ENCODE measurements at places on chromosomes 1 and 21.

- no peak for DNase-seq
Measured at GRCh38 chr1:226714148-226714547, 24.9 kb downstream of the ITPKB start.

- peak; percentile 66 for DNase-seq
Measured at GRCh38 chr1:228486596-228487335, 416 bp upstream of the RNF187 start.

GRCh38 chr1:160951443-160952128 lies 3.0 kb downstream of the ITLN2 start:
- peak; percentile 54 for DNase-seq

DNA sequence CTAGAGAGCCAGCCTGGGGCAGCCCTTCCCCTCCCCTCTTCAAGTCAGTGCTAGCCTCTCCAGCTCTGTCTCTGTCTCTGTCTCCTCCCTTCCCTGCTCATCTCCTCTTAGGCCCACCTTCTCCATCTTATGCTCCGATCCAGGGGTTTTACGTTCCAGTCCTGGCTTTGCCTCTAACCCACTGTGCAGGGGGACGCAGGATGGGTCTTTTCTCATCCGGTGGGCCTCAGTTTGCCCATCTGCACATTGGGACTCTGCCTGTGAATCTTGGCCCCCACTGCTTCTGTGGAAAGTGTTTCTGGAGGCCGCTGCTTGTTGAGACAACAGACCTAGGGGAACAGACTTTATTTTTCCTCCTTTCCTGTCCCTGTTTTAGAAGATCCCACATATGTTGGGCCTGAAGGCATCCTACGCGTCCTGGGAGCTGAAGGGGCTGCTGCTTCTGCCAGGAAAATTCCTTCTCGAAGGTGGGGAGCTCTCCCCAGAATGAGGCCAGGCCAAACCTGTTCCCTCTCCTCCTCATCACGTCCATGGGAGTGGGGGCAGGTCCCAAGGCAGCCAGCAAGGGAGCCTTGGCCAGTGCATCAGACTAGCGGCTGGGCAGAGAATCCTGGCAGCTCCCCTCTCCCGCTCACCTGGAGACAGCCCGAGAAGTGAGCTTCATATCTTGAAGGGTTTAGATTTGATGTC lies 99.5 kb upstream of the CSF3R start:
- no peak for DNase-seq

DNA sequence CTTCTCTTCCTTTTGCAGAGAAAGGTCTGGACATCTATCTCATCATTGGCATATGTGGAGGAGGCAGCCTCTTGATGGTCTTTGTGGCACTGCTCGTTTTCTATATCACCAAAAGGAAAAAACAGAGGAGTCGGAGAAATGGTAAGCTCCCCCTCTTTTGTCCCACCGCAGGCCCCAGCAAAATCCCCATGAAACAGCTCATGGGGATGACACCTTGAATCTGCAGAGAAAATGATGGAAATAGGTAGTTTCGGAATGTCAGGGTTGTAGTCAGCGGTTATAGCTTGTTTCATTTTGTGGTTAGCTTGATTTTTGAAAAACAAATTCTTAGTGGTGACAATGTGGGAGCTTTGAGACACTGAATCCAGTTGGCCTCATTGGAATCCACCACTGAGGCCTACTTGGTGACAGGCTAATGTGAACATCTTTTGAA lies 10.3 kb downstream of the CD2 start:
- no peak for DNase-seq

DNA sequence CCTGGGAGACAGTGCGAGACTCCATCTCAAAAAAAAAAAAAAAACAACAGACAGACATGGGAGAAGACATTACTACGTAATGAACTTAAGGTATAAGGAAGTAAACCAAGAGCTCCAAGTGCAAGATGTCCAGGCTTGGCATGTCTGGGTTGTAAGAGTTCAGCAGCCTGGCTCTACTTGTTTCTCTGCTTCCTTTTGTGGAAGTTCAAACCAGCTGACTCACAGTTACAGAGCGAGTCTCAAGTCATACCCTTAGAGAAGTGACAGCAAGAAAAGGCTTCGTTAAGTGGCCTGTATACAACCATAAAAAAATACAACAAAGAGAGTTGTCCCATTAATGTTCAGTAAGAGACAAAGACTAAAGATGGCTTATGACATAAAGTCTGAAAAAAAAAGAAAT lies 1.3 kb downstream of the RIT1 start:
- no peak for DNase-seq
